ENCODE measurements at places on chromosomes 3 and 15.

GRCh38 chr3:48989126-48989795, 780 bp upstream of the P4HTM start:
- no peak for DNase-seq

GRCh38 chr15:92524874-92525565, 130.6 kb downstream of the FAM174B start:
- DNase-seq, result no peak

GRCh38 chr3:130242850-130243569, 102.5 kb upstream of the COL6A5 start:
- peak; percentile 13 for DNase-seq

- no peak for DNase-seq
These were observed 21.0 kb downstream of the THSD4 start for GRCh38 chr15:71136159-71136783.

- no peak for DNase-seq
These were observed 4.3 kb downstream of the GOLIM4 start for GRCh38 chr3:168091302-168091858.

DNA sequence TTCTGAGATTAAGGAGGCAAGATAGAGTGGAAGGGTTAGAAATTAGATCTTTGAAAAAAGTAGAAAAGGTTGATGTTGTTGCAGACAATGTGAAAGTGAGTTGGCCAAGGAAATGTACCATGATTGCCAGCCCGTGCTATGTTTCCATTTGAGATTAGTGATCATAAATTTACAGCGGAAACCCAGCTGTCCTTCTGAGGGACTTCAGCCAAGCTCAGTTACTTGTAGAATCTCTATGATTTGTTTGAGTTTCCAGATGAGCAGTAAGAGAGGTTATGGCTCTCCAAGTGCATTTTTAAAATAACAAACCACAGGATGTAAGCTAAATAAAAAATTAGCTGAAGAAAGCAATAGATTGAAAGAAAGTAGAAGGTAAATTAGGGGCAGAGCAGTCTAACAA, 54.2 kb upstream of the RBMS3 start:
- DNase-seq, result no peak

- no peak for DNase-seq
These were observed 73.4 kb upstream of the TP63 start for GRCh38 chr3:189557824-189558223.

DNA sequence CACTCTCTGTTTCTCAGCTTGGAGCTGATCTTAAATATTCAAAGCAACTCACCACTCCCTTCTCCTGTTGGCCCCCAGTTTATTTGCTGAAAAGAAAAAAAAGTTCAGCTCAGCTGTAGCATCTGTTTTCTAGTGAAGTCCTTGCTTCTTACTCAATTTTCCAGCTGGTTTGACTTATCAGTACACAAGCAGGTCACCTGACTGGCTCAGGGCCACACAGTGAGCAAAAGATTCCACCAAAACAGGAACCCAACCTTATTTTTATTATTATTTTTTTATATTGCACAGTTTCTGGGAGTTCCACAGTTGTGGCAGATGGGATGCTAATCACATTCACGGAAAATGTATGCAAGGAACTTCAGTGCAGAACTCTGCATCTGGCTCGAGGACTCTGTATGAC, 390.7 kb upstream of the RGMA start:
- no peak for DNase-seq

DNA sequence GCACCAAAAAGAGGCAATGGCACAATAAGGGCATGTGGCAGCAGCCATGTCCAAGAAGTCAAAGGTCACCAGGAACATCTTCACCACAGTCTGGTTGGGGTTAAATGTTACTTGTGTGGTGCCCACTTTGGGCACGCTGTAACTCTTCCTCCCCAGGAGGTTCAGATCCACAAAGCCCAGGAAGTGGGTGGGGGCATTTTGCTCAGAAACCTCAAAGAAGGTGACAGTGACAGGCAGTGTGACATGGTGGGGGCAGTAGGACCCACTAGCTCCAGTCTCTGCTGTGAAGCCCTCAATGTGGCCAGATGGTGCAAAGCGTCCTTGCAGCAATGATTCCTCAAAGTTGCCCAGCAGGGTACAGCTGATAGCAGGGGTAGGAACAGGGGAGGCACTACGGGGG, 5.8 kb downstream of the ZNF80 start:
- DNase-seq, result no peak

DNA sequence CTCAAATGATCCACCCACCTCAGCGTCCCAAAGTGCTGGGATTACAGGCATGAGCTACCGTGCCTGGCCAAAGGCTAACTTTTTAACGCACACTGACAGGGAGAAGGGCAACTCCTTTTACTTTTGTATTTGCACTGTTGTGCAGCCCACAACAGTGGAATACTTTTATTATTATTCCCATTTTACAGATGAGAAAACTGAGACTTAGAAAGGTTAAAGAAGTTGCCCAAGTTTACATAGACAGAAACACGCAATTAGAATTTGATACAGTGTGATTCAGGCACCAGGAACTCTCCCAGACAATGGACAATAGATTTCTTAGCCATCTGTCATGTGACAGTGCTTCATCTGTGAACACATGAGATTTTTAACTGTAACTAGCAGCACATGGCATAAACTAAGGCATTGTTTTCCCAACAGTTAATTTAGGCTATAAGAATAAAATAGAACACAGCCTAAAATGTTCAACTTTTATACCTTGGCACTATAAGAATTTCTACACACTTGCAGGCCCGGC, 18.8 kb downstream of the STAG1 start:
- no peak for DNase-seq

- DNase-seq, result no peak
These were observed 1.2 kb downstream of the BTLA start for GRCh38 chr3:112497897-112498548.

DNA sequence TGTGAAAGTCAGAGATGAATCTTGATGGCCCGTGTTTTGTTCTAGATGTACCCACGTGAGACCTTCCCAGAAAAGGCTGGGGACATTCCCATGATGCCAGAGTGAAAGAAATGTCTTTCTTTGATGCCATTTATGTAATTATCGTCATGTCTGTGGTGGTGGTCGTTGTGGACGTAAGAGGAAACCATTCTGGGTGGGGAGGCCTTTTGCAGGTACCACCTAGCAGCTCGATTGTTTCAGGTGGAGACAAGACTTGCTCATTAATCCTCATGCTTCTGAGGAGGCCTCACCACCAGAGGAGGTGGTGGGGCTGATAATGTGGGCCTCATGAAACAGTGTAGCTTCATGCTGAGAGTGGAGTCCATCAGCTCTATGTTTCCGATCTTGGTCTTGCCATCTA, 58.1 kb upstream of the USP3 start:
- DNase-seq, result no peak

GRCh38 chr3:139329364-139329850, 14.4 kb upstream of the MRPS22 start:
- peak; percentile 77 for DNase-seq

DNA sequence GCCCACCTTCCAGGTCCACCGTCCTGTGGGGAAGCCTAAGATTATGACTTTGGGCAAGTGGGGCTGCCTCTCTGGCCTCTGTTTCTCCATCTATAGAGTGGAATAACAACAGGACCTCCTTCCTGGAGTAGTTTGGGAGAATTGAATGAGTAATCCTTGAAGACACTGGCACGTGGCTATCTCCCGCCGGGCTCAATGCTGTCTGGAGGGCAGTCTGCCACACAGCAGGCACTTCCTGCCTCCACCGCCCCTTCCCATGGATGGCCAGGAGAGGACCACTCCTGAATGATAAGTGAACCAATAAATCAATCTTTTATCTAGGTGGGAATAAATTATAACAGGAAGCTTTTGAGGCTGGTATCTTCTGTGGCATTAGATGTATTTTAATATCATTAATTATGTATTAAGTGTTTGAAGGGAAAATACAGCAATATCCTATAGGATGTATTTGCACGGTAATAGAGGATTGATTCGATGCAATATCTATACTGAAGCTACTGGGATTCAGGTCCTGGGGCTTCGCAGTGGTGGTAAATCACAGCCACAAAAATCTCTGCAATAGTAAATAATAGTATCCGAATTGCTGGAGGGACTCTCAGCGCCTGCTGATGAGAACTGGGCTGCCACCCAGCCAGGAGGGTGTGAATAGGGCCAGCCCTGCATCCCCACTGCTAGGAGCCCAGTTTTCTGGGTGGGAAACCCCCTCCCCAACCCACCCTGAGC, 15.9 kb downstream of the MEGF11 start:
- DNase-seq, result no peak

DNA sequence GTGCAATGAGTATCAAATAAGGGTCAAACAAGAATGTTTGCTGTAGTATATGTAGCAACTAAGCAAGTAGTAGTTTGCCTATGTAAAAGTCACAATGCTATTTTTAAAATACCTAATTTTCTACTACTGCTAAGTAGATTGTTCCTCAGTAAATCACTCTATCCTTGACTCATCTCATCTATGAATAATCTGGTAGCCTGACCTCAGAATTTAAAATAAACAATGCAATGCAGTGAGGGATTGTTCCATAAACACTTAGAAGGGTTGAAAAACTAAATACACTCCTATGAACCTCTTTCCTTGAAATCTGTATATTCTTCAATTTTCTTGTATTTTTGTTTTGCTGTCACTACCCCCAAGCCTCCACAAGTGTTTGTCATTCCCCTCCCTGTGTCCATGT, 253.3 kb downstream of the TBC1D5 start:
- no peak for DNase-seq

GRCh38 chr3:53022647-53023046, 23.2 kb downstream of the SFMBT1 start:
- DNase-seq, result no peak

- no peak for DNase-seq
These were observed 37.0 kb downstream of the ZNF710 start for GRCh38 chr15:90037961-90038631.

DNA sequence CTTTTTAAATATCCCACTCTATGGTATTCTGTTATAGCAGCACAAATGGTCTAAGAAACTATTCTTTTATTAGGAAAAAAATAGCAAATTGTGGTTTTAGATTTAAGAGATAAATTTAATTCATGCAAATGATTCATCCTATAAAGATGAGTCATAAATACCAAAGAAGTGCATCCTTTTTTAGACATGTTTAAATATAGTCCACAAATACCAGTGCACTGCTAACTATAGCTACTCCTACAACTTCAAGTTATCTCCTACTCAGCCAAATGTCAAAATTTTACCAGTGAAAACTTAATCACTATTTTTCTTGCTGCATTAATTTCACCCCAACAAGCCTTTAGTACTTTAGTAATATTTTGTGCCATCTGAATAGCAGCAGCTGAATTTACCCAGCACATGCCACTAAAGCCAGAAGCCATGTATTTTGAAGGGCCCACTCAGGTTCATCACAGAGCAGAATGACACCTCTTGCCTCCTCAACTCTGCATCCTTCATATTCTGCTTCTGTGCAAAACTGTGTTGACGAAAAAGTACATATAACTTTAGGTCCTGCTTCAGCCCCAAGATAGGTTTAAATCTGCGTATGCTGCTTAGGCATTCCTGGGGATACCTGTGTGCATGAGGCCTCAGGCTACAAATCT, 24.9 kb downstream of the CX3CR1 start:
- no peak for DNase-seq

GRCh38 chr3:72804361-72804760, 43.9 kb downstream of the SHQ1 start:
- DNase-seq, result no peak

DNA sequence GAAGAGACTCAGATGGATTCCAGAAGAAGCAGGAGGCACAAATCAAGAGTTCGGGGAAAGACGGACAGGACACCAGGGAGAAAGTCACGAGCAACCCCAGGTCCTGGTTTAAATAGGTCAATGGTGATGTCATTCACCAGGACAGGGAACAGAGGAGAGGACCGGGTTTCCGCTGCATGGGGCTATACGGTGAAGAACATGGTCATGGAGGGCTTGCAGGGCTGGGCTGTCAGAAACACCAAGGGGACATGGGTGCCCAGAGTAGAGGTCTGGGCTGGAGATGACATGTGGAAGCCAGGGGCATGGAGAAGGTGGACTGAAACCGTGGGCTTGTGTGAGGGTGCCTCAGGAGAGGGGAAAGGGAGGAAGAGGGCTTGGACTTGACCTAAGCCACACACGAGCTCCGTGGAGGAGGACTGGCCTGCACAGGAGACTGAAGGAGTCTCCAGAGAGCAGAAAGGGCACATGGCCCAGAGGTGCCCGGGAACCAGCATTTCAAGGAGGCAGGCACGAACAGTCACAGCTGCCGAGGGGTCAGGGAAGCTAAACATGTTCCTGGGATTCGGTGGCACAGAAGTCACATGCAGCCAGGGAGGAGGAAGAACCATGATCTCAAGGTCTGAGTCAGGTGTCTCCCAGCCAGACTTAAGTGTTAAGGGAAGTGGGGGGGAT, 54.2 kb upstream of the RPL32 start:
- DNase-seq, result no peak

- no peak for DNase-seq
These were observed 41.9 kb downstream of the NOX5 start for GRCh38 chr15:69056365-69056764.

DNA sequence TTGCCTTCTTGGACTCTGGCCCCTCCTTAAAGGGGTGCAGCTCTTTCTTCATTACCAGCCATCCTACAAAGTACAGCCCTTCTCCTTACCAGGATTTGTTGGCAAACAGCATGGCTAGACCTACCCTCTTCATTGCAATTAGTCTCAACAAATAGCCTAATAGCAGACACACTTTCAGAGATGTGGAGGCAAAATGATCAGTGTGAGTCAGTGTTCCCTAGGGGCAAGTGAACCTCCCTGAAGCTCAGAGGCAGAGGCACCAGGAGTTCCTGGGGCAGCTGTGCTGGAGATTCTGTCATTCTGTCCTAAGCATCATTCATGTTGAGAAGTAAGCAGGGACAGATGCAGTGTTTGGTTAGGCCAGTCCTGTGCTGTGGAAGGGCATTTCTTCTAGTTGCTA, 14.6 kb upstream of the MECOM start:
- no peak for DNase-seq

DNA sequence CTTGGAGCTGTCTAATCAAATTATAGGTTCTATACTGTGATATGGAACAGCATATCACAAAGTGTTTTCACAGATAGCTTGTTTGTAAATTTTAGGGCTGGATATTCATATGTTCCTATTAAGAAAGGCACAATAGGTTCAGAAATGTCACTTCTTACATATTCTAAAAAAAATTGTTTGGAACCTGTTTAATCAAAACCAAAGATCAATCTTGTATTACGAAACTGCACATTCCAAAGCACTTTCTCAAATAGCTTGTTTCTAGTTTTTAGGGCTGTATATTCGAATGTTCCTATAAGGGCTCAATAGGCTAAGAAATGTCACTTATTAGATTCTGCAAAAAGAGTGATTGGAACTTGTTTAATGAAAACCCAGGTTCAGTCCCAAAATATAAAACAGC, 67.4 kb upstream of the OSBPL11 start:
- DNase-seq, result no peak

GRCh38 chr3:32778389-32778788, 39.4 kb upstream of the TRIM71 start:
- DNase-seq, result no peak

GRCh38 chr15:79820176-79820575, 76.6 kb downstream of the MTHFS start:
- DNase-seq, result no peak

All from Kasumi-1 (cell line).